ENCODE measurements at places on chromosomes 5 and 9.

DNA sequence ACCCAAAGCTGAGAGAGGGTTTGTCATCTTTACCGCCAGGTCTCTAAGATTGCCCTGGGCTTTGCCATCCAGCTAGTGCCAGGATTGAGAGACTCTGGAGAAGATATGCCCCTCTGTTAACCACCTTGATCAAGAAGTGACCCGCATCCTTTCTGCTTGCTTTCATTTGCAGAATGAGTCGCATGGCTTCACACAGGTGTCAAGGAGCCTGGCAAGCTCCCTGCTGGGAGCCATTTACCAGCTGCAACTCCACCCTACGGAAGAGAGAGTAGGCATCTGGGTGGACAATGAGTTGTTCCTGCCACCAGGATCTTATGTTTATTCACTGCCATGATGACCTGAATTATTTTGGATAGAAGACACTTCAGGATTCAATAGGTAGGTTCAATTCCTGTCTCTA, 43.0 kb downstream of the HSD17B3 start:
- no peak for DNase-seq

- peak; percentile 27 for DNase-seq
Measured at GRCh38 chr9:31030741-31031202, 1353.7 kb upstream of the ACO1 start.

- DNase-seq, result no peak
Measured at GRCh38 chr9:3296536-3296935, 229.3 kb downstream of the RFX3 start.

- DNase-seq, result no peak
Measured at GRCh38 chr5:178241231-178241663, 8.6 kb upstream of the PHYKPL start.

DNA sequence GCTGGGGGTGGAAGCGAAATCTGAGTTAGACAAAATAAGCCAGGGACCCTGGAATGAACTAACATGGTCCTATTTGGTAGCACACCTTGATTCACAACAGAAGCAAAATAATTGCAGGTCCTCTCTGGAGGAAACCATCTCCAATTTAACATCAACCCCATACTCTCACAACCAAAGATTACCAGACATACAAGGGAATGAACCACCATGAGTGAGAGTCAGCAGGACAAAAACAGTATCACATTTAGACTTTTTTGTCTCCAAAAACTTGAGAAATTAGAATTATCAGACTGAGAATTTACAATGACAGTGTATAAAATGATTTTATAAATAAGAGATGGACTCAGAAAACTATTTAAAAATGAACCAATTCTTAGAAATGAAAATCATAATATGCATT, 21.1 kb downstream of the PPP1R2B start:
- no peak for DNase-seq

DNA sequence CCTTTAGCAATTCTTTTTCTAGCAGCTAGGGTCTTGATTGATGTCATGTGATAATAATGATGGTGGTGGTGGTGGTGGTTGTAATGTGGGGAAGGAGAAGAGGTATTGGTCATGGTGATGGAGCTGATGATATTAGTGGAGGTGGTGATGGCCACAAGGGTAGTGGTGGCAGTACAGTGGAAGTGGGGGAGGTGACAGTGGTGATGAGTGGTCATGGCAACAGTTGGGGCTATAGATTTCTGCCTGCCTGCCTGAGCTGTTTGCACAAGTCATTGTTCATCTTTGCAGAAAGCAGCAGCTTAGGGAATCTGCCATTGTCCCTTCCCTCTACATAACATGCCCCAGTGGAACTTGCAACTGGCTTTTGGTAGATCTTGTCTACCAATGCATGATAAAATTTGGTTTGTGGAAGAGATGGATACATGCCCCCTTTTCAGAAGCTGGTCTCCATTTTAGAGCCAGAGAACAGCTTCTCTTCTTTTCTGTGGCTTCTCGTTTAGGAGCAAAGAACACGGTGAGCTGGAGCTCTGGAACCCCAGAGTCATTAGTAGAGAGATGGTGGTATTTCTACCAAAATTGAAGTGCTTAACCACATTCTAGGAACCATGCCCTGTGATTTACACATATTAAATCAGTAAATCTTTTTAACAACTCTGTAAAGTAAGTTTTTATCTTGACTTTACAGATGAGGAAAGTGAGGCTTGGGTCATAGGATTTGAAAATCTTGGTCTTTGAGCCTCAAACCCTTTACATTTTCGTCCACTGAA, 100.3 kb downstream of the AOPEP start:
- DNase-seq, result peak; percentile 33

- DNase-seq, result no peak
Measured at GRCh38 chr9:26057050-26057449, 378.8 kb upstream of the TUSC1 start.

DNA sequence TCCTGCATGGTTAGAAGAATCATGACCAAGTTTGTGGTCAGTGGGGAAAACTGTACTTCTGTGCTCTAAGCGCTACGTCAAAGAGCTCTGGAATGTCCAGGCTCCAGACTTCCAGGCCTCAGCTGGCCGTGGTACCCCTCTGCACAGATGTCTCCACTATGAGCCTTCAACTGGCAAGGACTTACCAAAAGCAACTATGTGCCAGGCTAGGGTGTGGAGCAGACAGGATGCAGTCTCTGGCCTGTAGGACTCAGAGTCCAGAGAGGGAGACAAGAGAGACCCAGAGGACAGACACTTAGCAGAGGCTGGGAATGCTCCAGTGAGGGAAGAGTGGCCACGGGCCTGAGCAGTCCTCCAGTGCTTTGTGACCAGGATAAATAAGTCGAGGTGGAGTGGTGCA, 31.0 kb upstream of the TCF7 start:
- DNase-seq, result peak; percentile 31
